ENCODE measurements at places on chromosomes 2 and 18. TPM values are rescaled to one million over a fixed set of nuclear protein-coding genes. Genes with fewer than 3 reads are reported as not detected.

The LCT gene
- not detected for total RNA-seq

The EFEMP1 gene
- 34.1 TPM for total RNA-seq

The ITGB6 gene
- 28.0 TPM for total RNA-seq

The ATG4B gene
- total RNA-seq, result 95.9 TPM

The UGT1A5 gene
- 3.7 TPM for total RNA-seq

- DNase-seq, result peak; percentile 68
Measured at GRCh38 chr2:127423478-127423843, 5.2 kb downstream of the PROC start.

GRCh38 chr2:88896971-88897370 is 205.5 kb downstream of the RPIA start:
- no peak for DNase-seq

- DNase-seq, result no peak
Measured at GRCh38 chr2:17036361-17036760, 370.7 kb upstream of the CYRIA start.

DNA sequence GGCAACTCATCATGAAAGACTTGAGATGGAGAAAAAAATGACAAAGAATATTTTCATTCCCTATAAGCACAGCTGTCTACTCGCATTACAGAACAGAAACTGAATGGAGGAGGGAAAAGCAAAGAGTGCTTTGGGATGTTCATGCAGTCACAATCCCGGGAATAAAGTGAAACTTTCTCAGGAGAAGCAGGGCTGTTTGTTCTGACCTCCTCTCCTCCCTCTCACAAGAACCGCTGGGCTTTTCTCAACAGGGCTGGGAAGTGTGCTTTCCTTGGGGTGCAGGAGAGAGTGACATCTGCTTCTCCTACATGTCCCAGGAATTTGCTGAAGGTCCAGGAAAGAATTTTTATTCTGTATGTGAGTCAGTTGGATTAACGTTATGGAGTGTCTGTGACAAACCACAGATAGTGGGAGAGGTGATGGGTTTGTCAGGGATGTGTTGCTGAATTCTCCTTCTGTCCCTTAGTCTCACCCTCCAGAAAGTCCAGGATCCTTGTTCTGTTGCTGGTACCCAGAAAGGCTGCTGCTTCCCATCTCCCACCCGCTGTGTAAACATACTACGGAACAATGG is 125.6 kb downstream of the HRH4 start:
- no peak for DNase-seq

DNA sequence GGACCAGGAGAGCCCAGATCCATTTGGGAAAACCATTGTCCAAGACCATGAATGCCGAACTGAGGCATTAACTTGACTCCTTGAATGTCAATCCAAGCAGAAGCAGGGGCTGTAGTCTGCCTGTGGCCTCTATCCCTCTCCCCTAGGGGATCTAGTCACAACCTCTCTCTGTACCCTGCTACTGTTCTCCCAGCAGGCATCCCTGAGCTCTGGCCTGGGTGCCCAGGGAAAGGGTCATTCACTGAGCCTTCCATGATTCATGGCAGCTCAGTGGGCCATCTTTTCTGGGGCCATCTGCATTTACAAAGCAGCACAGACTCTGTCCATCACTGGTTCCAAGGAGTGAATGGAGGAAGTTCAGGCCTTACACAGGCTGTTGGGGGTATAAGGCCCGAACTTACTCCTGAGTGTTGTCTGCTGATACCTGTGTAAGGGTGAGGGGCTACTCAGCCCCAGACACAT is 151.8 kb downstream of the ZFP36L2 start:
- DNase-seq, result no peak

- no peak for DNase-seq
Measured at GRCh38 chr18:55249550-55249949, 290.3 kb upstream of the CCDC68 start.

- DNase-seq, result no peak
Measured at GRCh38 chr2:229154381-229154780, 116.7 kb downstream of the PID1 start.

DNA sequence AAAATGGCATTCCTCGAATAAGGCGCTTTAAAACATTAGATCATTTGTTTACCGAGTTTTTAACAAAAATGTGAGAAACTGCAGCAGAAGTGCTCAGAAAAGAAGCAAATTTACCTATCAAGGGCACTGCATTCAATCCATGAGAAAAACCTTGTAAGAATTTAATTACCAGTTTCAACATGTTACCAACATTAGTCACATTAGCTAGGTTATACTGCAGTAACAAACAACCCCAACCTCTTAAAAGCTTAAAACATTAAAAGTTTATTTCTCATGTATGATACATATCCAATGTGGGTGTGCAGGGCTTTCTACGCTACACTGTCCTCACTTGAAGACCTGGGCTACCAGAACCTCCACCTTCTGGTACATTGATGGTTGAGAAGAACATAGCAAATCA is 68.1 kb upstream of the CCBE1 start:
- no peak for DNase-seq

DNA sequence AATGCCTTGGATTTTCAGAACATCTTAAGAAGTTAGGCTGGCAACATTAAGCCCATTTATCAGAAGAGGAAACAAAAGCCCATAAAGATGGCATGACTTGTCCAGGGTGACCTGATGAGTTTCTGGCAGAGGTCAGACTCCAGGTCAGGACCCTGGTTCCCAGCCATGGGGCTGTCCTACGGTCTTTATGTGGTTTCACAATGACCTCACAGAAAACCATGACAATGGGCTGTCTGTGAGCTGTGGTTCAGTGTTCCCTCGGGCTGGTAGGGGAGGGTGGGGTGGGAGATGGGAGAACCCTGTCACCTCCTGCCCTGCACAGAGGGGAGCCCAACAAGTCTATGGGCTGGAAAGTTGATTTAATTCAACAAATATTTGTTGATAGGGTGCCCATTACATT is 101.8 kb downstream of the LOXHD1 start:
- no peak for DNase-seq

Measured in left colon (tissue), 2 donors.